Keratinocyte (primary cell): ENCODE measurements at places on chromosomes 1 and 21. TPM values are rescaled to one million over a fixed set of nuclear protein-coding genes. Genes with fewer than 3 reads are reported as not detected.

Gene PTGS2
- 36.9 to 222 TPM (median 117 TPM) in 3 replicates for polyA plus RNA-seq

Gene HJV
- polyA plus RNA-seq, result 0.04 TPM in 1 of 3 replicates, not detected in the others

Gene TMPRSS2
- not detected in 3 replicates for polyA plus RNA-seq

Gene ELAPOR1
- 0.21 to 0.36 TPM (median 0.24 TPM) in 3 replicates for polyA plus RNA-seq

Gene ZNF362
- 2.2 to 3.1 TPM (median 2.3 TPM) in 3 replicates for polyA plus RNA-seq

Gene KCNK1
- 14.0 to 17.5 TPM (median 17.3 TPM) in 3 replicates for polyA plus RNA-seq

Gene ILF2
- 185 to 256 TPM (median 232 TPM) in 3 replicates for polyA plus RNA-seq

Gene GPX7
- 0.40 to 0.49 TPM (median 0.42 TPM) in 3 replicates for polyA plus RNA-seq

Gene FASLG
- polyA plus RNA-seq, result 0.03 to 0.04 TPM in 2 of 3 replicates, not detected in the other
